ENCODE measurements at places on chromosomes 7 and 10.

GRCh38 chr7:44727158-44727936 lies 21.3 kb upstream of the ZMIZ2 start:
- H3K27ac ChIP-seq = no peak overlapping the region
- H3K27me3 ChIP-seq = no peaks in the 10 kb centered on the region
- H3K4me1 ChIP-seq = no peaks in the 10 kb centered on the region
- no peaks in the 10 kb centered on the region for H3K36me3 ChIP-seq
- no peak for DNase-seq

DNA sequence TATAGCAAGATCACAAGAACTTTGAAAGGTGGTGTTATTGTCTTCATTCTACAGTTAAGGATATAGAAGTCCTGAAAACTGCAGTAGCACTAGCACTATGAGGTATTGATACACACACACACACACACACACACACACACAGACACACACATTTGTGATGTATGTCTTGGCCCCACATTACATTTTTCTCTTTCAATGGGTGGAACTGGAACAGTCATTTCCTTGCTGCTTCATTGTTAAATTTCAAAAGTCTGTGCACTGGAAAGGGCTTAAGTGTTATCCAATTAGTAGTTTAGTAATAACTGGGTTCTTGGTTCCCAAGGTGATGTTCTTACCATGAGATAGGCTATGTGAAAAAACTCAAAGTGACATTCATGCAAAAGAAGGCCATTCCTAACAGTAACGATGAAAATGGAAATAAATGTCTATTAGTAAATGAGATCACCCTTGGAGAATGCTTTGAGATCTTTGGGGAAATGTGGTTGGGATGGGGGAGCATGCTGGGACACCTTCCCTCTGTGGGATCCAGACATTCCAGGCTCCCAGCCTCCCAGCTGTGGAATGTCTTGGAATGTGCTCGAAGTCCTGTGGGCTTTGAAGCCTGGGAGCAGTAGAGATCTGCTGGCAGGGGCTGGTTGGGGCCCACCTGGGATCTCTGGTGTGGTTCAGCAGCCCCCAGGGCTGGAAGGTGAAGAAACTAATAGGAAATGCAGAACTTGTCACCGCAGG lies 37.4 kb upstream of the CALD1 start:
- DNase-seq = no peak
- H3K4me1 ChIP-seq = no peaks in the 10 kb centered on the region
- no peaks in the 10 kb centered on the region for H3K27me3 ChIP-seq
- no peak overlapping the region for H3K4me3 ChIP-seq

DNA sequence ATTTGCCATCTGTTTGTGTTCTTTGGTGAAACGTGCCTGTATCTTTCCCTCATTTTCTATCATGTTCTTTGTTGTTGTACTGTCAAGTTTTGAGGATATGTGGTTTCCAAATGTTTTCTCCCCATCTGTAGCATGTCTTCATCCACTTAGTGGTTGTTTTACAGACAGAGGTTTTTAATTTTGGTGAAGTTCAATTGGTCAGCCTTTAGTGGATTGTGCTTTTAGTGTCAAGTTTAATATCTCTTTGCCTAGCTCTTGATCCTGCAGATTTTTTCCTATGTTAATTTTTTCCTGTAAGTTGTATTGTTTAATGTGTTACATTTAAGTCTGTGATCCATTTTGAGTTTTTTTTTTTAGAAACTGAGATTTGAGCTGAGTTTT lies 95.9 kb downstream of the ANKRD61 start:
- H3K4me3 ChIP-seq = no peak overlapping the region
- H3K27me3 ChIP-seq = no peaks in the 10 kb centered on the region
- DNase-seq = no peak
- H3K27ac ChIP-seq = no peak overlapping the region

GRCh38 chr7:94040254-94040653 lies 36.1 kb upstream of the BET1 start:
- no peak for DNase-seq
- no peaks in the 10 kb centered on the region for H3K27me3 ChIP-seq
- H3K36me3 ChIP-seq = no peaks in the 10 kb centered on the region
- no peak overlapping the region for H3K27ac ChIP-seq
- H3K4me3 ChIP-seq = no peak overlapping the region
- no peaks in the 10 kb centered on the region for H3K4me1 ChIP-seq

GRCh38 chr7:83486957-83487356 lies 162.0 kb downstream of the SEMA3E start:
- no peak overlapping the region for H3K27ac ChIP-seq
- H3K27me3 ChIP-seq = no peaks in the 10 kb centered on the region
- no peak overlapping the region for H3K4me3 ChIP-seq
- H3K36me3 ChIP-seq = no peaks in the 10 kb centered on the region

DNA sequence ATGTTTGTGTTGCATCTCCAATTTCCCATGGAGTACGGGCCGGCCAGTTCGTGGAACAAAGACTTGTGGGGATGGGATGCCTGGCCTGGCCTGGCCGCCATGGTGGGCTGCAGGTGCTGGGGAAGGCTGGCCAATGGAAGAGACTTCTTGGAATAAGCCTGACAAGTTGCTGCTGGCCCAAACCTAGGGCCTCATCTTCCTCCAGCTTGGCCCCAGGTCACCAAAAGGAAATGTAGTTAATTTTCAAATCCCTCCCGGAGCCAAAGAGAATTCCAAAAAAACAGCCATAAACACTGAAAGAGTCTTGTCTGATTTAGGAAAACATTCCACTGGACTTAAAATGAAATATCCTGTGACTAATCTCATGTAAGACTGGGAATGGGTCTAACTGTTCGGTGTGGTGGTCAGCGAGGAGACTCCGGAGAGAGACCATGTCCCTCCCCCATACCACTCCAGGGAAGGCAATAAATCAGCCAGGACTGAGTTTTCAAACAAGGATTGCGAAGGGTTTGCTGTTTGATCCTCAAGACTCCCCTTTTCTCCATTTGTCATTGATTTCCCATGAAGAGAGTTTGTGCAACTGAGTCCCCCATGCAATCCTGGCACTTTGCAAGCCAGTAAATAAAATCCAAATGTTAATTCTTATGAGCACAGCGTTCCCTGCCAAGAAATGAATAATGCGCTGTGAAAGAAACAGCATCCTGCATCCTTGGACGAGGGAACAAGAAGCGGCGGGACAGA lies 128.7 kb upstream of the HABP2 start:
- H3K4me3 ChIP-seq = no peak overlapping the region
- no peaks in the 10 kb centered on the region for H3K36me3 ChIP-seq
- no peak overlapping the region for H3K27ac ChIP-seq

DNA sequence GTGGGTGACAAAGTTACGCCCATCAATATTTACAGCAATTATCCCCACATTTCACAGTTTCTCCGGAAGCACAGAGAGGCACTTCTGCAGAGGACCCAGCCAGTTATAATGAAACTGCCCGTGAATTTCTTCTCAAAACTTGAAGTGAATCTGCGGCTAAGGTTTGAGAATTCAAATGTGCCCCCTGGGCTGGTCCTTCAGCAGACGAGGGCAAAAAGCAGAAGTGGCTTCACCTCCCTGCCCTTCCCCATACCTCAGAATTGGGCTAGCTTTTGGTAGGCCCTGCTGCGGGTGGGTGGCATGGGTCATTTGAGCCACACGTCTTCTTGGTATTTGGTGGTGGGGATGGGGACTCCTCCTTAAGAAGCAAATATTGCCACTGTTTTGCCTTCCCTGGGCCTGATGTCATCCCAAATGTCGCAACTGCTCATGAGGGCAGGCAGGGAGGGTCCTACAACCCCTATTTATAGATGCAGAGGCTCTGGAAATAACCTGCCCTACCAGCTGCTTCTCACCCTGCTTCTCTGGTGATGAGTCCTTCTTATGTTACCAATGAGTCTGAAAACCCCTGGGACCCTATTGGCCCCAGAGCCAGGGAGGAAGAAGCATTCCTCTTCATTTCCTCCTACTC lies 16.6 kb upstream of the WDFY4 start:
- no peaks in the 10 kb centered on the region for H3K4me1 ChIP-seq
- no peak for DNase-seq
- H3K27me3 ChIP-seq = no peaks in the 10 kb centered on the region
- no peak overlapping the region for H3K27ac ChIP-seq
- H3K36me3 ChIP-seq = no peaks in the 10 kb centered on the region

- no peak for DNase-seq
- no peaks in the 10 kb centered on the region for H3K4me1 ChIP-seq
- no peak overlapping the region for H3K4me3 ChIP-seq
- no peaks in the 10 kb centered on the region for H3K36me3 ChIP-seq
- H3K27ac ChIP-seq = no peak overlapping the region
- H3K27me3 ChIP-seq = no peaks in the 10 kb centered on the region
These were observed 263.7 kb upstream of the PPP2R2D start for GRCh38 chr10:131636841-131637724.

DNA sequence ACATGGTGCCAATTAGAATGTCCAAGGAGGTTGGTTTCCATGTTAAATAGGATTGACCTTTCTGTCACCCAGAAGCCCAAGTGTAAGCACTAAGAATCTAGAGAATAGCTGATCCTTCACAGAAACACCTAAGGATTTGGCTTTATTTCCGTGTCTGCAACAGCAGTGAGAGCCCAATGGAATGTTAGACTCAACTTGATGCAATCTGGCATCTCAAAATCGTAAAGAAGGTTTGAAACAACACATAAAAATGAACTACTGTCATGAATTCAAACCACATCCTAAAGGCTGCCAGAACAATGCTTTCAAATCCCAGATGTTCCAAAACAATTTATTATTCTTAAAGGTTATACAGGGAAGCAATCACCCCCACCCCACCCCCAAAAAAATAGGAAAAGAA lies 18.6 kb downstream of the PPP1R3C start:
- no peaks in the 10 kb centered on the region for H3K36me3 ChIP-seq
- H3K27me3 ChIP-seq = no peaks in the 10 kb centered on the region
- H3K4me1 ChIP-seq = no peaks in the 10 kb centered on the region

GRCh38 chr7:115477193-115477651 lies 553.3 kb downstream of the TFEC start:
- no peak overlapping the region for H3K27ac ChIP-seq
- H3K4me1 ChIP-seq = no peaks in the 10 kb centered on the region
- H3K27me3 ChIP-seq = no peaks in the 10 kb centered on the region
- DNase-seq = no peak
- H3K4me3 ChIP-seq = peak overlapping the region; percentile 30

- H3K4me1 ChIP-seq = peaks cover 7% of the 10 kb centered on the region
- peak overlapping the region; percentile 75 for H3K4me3 ChIP-seq
- no peaks in the 10 kb centered on the region for H3K36me3 ChIP-seq
- H3K27me3 ChIP-seq = no peaks in the 10 kb centered on the region
- DNase-seq = no peak
These were observed 91.2 kb downstream of the SPAG6 start for GRCh38 chr10:22436526-22436892.

DNA sequence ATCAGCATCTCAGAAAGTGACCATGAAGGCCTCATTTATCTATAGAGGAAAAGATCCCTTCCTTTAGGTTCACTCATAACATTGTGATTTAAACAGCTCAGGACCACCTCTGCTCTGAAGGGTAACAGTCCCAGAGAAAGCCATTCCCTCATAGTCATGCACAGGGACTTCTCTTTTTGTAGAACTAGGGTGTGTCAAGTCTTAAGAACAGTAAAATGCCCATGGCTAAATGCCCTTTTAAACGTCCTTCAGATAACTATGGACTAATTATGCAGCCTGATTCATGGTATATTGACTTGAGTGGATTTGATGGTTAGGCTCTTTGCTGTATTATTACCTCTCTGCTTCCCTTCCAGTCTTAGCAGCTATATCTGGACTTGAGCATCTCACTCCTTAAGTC lies 337.8 kb downstream of the SORCS1 start:
- H3K36me3 ChIP-seq = no peaks in the 10 kb centered on the region
- DNase-seq = no peak
- H3K4me1 ChIP-seq = no peaks in the 10 kb centered on the region
- no peaks in the 10 kb centered on the region for H3K27me3 ChIP-seq
- H3K4me3 ChIP-seq = no peak overlapping the region

GRCh38 chr10:46028584-46029460 lies 1.6 kb downstream of the NCOA4 start:
- H3K27ac ChIP-seq = peak overlapping the region; percentile 74
- no peaks in the 10 kb centered on the region for H3K36me3 ChIP-seq
- H3K4me1 ChIP-seq = peaks cover 24% of the 10 kb centered on the region
- H3K27me3 ChIP-seq = no peaks in the 10 kb centered on the region
- H3K4me3 ChIP-seq = peak overlapping the region; percentile 91
- DNase-seq = peak; percentile 66

DNA sequence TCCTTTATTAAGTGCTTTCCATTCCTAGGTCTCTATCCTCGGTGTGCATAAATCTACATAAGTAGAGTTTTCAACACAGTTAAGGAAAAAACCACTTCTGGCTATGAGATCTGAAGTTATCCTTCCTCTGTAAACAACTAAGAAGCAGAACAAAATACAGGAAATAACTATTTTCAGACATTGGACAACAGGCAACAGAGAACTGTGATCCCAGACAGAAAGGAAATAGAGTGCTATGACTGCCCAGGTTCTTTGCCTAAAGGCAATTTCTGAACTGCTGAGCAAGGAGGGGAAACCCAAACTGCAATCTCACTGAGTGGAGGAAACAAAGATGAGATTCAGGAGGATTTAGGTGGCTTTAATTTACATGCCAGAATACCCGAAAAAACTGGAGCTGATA lies 285.4 kb downstream of the SNX13 start:
- H3K4me1 ChIP-seq = peaks cover 40% of the 10 kb centered on the region
- no peaks in the 10 kb centered on the region for H3K36me3 ChIP-seq
- peak overlapping the region; percentile 83 for H3K27ac ChIP-seq
- H3K27me3 ChIP-seq = no peaks in the 10 kb centered on the region

GRCh38 chr10:88243836-88244730 lies 339.0 kb downstream of the RNLS start:
- no peak overlapping the region for H3K27ac ChIP-seq
- H3K4me1 ChIP-seq = peaks cover 14% of the 10 kb centered on the region
- no peak overlapping the region for H3K4me3 ChIP-seq
- no peaks in the 10 kb centered on the region for H3K27me3 ChIP-seq

- H3K4me3 ChIP-seq = no peak overlapping the region
- peak overlapping the region; percentile 40 for H3K27ac ChIP-seq
- no peaks in the 10 kb centered on the region for H3K36me3 ChIP-seq
- no peak for DNase-seq
- peaks cover 21% of the 10 kb centered on the region for H3K4me1 ChIP-seq
- H3K27me3 ChIP-seq = no peaks in the 10 kb centered on the region
These were observed 7.7 kb downstream of the CAMK2G start for GRCh38 chr10:73866621-73867020.

DNA sequence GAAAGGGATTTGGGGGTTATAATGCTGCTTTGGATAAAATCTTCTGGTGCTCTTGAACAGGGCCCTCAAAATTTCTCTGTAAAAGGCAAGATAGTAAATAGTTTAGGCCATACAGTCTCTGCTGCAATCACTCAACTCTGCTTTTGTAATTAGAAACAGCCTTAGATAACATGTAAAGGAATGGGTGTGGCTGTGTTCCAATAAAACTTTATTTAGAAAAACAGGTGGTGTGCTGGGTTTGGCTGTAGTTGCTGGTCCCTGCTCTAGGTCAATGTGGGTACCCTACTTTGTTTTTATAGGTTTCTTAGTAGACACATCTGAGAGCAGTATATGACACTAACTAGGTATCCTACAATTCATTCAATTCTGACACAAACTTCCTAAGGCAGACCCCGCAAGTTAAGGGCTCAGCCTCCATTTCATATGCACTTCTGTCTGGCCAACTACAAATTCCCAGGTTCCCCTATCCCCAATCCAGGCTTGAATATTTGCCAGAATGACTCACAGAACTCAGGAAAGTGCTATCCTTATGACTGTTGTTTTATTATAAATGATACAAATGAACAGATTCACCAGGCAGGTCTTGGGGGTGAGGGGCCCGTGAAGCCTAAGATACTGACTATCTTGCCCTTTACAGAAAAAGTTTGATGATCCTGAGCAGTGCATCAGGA lies 349.9 kb downstream of the RPS24 start:
- DNase-seq = no peak
- no peaks in the 10 kb centered on the region for H3K4me1 ChIP-seq
- H3K27ac ChIP-seq = no peak overlapping the region
- H3K27me3 ChIP-seq = no peaks in the 10 kb centered on the region
- no peak overlapping the region for H3K4me3 ChIP-seq

- no peak for DNase-seq
- H3K27ac ChIP-seq = no peak overlapping the region
- no peaks in the 10 kb centered on the region for H3K27me3 ChIP-seq
- H3K36me3 ChIP-seq = no peaks in the 10 kb centered on the region
- no peaks in the 10 kb centered on the region for H3K4me1 ChIP-seq
These were observed 762.0 kb downstream of the SORCS1 start for GRCh38 chr10:106402458-106402857.

All from MM.1S (cell line).